ENCODE measurements at places on chromosomes 6 and 20.
A peak's percentile ranks its signal among the peaks of the same experiment; 100 is the strongest.

GRCh38 chr6:3364391-3364790, 92.5 kb downstream of the SLC22A23 start:
- no peak for DNase-seq

DNA sequence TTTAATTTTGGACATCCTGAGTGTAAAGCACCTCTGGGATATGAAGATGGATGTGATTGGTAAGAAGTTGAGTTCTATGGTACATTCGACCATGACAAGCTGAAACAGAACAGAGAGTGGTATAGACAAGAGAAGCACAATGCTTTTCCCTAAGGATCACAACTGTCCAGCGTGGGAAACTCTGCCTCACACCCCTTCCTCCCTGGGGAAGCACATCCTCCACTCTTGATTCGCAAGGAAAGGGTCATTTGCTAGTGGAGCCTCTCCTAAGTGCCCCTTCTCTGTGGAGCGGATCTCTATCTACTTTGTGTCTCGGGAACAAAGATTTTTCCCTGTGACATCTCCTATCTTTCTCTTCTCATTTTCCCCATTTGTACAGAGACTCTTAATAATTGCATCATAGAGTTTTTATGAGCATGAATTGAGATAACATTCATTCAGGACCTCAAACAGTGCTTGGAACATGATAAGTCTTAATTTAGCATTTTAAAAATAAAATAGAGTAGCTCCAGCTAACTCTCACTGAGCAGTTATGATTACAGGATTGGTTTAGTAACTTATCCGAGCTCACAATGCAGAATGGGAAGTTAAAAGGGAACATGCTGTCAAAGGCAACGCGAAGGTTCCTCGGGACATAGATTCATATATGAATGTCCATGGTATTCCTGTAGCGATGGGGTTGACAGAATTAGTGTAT, 775.2 kb downstream of the C6orf118 start:
- DNase-seq: no peak

- DNase-seq: no peak
Observed at GRCh38 chr6:48626421-48626820, 515.4 kb upstream of the PTCHD4 start.

- DNase-seq: no peak
Observed at GRCh38 chr6:133606852-133607251, 282.1 kb upstream of the TCF21 start.

GRCh38 chr20:61146023-61146422, 106.0 kb upstream of the CDH4 start:
- no peak for DNase-seq

DNA sequence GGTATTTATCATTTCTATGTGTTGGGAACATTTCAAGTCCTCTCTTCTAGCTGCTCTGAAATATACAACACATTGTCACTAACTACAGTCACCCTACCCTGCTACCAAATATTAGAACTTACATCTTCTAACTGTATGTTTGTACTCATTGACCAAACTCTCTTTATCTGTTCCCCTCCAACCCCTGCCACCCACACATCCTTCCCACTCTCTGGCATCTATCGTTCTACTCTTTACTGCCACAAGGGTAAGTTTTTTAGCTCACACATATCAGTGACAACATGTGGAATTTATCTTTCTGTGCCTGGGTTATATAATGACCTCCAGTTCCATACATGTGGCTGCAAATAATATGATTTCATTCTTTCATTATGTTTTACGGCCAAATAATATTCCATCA, 171.9 kb downstream of the GMDS start:
- no peak for DNase-seq

DNA sequence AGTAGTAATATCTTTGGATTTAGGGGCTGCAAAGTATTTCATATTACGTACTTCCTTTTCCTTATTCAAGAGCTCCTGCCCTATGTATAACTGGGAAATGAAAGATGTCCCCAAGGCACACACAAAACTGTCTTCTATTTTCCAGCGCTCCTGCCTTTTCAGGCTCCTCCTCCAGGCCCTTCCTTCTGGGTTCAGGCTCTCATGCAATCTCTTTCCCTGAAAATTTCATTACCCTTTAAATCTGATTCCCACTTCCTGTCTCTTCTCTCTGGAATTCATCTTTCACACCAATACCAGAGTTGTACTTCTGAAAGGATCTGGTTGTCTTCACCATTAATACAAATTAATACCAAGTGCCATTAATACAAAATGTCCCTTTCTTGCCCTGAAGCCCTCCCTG, 181.6 kb downstream of the UTRN start:
- DNase-seq: no peak

- DNase-seq: no peak
Observed at GRCh38 chr20:63452341-63452740, 20.1 kb downstream of the KCNQ2 start.

DNA sequence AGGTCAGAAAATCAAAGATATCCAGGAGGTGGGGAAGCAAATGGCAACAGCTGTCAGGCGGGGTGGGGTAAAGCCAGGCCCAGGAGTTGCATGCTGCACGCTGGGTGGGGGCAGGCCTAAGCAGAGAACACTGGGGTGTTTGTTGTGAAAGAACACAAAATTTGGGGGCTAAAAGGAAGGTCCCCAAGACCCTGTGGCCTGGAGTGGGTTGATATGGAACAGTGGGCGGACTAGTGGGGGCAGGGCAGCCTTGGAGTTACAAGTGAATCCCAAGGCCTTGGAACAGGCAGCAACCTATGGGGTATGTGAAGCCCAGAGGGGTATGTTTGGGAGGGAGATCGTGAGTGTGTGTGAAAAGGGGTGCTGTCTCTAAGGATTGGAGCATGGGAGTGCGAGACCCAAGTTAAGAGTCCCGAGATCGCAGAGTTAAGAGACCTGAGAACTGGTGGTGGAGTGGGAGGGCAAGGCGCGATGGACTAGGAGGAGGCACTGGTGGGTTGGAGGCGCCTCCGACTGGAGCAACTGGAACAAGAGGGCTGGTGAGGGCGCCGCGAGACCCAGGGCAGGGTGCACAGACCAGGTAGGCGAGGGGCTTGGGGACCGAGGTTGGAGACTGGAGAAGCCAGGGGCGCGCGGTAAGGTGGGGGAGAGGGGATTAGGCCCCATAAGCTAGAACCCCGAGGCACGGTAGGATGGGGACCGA, 658 bp downstream of the CUL7 start:
- DNase-seq: no peak

GRCh38 chr6:34970488-34970887, 81.4 kb downstream of the ANKS1A start:
- no peak for DNase-seq

- no peak for DNase-seq
Observed at GRCh38 chr6:116223355-116223754, 30.5 kb downstream of the TSPYL4 start.

GRCh38 chr6:39430871-39431523, 108.5 kb upstream of the KCNK16 start:
- DNase-seq: peak; percentile 37

DNA sequence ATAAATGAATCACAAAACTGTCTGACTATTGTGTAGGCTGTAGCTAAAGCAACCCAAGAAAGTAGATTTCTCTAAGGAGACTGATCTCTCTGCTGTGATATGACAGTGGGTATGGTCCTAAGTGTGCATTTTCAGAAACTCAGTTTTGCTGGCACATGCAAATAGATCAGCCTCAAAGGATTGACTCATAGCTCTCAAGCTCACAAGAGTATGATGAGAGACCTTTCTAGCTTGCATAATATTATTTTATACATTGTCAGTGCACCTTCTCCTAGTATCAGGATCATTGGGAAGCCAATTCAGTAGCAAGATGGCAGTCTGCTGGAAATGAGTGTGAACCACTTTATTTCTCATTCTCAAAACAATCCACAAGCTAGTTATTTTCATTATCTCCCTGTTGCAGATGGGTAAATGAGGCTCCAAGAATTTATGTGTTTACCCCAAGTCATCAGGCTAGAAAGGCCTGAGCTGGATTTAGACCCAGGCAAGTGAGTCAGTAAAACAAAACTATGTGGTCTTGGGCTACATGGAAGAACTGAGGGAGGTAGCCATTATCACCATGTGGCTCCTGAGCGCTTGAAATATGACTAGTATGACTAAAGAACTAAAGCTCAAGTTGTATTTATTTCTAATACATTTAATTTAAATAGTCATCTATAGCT, 27.9 kb upstream of the PLCB4 start:
- no peak for DNase-seq

DNA sequence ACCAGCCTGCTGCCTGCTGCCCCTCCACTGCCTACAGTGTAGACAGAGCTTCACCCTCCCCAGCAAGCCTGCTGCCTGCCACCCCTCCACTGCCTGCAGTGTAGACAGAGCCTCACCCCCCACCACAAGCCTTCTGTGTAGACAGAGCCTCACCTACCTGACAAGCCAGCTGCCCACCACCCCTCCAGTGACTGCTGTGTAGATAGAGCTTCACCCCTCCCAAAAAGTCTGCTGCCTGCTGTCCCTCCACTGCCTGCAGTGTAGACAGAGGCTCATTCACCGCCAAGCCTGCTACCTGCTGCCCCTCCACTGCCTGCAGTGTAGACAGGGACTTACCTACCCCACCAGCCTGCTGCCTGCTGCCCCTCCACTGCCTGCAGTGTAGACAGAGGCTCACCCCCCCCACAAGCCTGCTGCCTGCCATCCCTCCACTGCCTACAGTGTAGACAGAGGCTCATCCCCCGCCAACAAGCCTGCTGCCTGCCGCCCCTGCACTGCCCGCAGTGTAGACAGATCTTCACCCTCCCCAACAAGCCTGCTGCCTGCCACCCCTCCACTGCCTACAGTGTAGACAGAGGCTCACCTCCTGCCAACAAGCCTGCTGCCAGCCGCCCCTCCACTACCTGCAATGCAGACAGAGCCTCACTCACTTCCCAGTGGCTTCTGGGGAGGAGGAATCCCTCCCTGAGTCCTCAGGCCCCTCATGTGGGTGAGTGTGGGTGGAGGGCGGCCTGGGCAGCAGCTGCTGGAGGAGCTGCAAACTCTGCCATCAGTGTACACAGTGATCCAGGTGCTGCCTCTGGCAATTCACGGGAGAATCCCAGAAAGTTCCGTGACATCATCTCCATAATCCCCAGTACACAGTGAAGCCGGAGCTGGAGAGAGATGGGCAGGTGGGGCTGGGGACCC, 140.9 kb downstream of the DLL1 start:
- no peak for DNase-seq

DNA sequence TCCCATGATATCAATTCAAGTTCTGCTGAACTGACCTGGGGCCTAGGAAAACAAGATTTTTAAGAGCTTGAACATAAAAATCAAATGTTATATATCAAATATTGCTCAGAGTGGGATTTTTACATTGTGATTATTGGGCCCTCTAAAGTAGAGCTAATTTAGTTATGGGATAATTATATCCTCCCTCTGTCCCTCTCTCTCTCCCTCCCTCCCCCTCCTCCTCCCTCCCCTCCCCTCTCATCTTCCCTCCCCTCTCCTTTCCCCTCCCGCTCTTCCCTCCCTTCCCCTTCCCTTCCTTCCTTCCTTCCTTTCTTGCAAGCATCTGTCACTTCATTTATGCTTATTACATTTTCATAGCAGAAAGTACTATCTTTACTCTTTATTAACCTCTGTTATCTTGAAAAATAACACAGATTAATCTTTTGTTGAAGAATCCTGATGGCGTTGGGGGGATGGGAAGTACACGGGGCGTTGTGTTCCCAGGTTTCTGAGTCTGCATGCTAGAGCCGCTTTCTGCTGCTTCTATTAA, 32.8 kb downstream of the KIF25 start:
- no peak for DNase-seq

DNA sequence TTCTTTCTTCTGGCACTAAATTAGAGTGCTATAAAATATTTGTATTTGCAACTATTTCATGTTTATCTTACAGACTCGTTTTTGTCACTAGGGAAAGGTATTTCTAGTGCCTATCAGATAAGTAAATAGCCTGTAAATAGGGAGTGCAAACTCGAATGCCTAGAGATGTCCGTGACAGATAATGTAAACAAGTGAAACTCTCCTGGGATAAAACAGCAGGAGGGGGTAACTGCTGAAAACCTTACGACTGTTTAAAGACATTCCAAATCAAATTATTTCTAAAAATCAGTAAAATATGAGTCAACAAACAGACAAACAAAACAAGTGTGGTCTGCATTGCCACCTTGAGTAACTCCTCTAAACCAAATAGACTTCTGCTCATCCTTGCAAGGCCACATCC, 932.1 kb downstream of the EYS start:
- no peak for DNase-seq

DNA sequence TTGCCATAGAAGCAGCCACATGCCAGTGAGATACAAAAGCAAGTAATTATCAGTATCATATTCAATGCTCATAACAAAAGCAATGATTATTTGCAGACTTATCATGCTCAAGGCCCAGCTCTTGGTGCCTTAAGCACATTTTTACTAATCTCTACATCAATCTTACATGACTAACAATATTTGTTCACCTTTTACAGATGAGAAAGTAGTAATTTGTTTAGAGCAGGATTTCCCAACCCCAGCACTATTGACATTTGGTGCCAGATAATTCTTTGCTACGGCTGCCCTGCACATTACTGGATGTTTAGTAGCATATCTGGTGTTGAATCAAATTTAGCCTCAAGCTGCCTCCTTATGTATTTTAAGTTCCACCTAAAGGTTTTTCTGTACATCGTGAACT, 19.0 kb upstream of the DOK5 start:
- no peak for DNase-seq

GRCh38 chr20:19110881-19111460, 101.5 kb upstream of the SLC24A3 start:
- no peak for DNase-seq

- no peak for DNase-seq
Observed at GRCh38 chr20:34328928-34329677, 25.9 kb upstream of the AHCY start.

DNA sequence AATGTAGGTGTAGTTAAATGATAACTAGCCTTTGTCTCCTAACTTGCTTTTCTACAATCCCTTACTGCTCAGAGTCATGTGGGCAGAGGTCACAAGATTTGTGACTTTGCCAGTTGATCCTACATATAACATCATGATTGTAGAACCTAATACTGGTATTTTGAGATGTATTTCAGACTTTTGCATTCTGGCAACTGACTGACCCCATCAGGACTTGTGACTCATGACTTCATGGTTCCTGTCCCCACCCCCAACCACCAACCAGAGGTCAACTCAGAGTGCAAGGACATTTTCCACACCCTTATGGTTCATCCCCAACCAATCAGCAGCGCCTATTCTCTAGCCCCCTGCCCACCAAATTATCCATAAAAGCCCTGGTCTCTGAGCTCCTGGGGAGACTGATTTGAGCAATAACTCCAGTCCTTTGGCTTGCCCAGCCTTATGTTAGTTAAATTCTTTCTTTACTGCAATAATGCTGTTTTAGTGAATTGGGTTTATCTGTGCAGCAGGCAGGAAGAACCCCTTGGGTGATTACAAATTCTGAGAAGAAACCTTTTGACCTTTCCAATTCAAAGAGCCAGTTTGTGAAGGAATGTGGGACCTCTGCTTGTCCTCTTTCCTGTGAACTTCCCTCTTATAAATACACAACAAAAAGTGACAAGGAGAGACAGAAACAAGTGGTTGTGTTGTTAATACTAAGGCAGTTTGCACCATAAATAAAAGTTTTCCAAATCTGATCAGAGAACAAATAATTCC, 588.7 kb downstream of the UTRN start:
- no peak for DNase-seq
